ENCODE measurements at places on chromosomes 5 and 9.

DNA sequence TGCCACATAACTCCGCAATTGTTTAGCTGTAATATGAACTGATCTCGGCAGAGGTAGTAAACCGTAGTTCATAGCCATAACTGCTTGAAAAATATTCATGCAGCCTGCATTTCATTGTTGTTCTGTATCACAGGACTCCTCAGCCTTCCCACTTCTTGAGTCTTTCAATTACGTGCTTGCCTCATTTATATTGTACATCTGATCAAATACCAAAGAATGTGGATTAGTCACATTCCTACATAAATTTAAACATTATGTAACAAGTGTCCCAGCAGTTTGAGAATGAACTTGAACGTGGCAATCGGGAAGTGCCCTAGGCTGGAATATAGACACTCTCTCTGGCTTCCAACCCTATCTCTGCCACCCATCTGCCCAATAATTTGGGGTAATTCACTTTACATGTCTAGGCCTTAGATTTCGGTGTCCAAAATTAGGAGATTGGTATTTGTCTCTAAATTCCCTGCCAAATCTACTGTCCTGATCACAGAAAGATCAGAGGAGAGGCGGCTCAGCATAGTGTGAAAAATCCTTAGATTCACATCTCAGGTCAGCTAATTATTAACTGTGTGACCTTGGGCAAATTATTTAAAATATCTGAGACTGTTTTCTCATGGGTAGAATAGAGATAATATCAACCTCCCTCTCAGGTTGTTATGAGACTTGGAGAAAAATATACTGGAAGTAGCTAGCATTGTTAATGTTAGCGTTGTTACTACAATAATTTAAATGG lies 215.1 kb upstream of the RFX3 start:
- peak; percentile 47 for DNase-seq

DNA sequence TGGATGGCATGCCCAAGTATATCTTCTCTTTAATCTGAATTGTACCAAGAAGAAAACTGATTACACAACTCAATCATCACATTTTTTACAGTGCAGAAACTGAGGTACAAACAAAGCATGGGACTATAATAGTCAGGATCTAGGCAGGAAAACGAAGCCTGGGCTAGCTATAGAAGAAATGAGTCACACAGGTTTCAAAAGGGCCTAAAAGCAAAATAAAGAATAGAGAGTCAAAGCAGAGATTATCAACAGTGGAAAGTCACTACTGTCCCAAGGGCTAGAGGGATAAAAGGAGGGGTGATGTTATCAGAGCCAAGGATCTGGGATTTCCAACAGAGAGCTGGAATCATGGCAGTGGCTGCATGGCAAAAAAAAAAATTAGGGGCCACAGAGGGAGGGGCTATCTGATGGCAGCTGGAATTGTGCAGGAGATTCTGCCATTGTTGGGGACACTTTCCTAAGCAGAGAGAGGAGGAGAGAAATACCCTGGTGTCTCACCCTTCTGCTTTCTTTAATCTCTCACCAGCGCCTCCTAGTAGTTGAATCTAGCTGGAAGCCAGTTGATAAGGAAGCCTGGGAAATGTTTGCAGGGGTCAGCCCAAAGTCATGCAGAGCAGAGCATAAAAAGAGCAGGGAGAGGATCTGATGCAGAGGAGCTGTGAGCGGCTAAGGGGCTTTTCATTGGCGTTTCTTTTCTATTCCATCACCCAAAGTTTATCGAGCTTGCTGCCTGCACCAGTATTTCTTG lies 343.2 kb downstream of the ACTL7B start:
- no peak for DNase-seq

GRCh38 chr5:180209137-180209581 lies at the start of gene RASGEF1C:
RASGEF1C (minus strand) TSS chr5:180209211; CDS start chr5:180138052, 71,159 bp downstream.
- peak; percentile 68 for DNase-seq

DNA sequence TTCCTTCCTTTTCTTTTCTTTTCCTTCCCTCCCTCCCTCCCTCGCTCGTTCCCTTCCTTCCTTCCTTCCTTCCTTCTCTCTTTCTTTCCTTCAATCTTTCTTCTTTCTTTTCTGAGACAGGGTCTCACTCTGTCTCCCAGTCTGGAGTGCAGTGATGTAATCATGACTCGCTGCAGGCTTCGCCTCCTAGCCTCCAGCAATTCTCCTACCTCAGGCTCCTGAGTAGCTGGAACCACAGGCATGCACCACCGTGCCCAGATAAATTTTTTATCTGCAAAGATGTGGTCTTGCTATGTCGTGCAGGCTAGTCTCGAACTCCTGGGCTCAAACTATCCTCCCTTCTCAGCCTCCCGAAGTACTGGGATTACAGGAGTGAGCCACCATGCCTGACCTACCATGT lies 81.4 kb downstream of the SPATA31C2 start:
- peak; percentile 41 for DNase-seq

DNA sequence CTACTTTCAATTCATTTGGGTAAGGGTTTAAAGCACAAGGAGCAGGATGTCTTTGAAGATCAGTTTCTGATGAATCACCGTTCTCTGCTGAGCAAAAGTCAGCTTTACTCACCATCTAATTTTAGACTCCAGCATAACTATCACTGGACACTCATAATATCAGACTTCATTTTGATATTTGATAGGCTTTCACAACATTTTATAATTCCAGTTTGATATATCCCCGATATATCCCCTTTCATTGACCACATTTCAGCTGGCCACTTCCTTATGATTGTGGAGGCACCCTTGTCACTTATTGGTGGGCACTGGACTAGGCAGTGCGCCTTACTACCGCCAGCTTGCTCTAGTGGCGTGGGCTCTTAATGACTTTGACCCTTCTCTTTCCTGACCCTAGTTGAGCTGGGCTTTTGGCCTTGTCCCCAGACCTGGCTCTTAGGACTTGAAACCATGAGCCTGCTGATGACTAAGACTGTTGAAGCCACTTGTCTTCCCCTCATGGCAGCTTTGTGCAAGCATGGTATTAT lies 46.8 kb downstream of the CYSTM1 start:
- peak; percentile 77 for DNase-seq

DNA sequence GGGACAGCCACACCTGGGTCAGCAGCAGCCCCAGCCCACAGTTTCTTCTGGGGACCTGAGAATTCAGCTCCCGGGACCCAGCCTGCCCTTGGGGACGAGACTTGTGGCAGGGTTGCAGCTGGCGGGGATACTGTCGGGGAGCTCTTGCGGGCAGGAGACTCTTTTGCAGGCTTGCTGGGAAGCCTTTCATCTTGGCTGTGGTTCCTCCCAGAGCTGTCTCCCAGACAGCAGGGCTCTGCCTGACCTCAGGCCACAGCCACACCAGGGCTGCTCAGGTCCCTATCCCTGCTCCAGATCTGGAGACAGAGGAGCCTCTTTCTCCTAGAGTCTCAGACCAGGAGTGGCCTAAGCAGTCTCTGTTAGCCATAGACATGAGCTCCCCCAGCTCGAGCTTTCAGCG lies 4.7 kb upstream of the MYMK start:
- no peak for DNase-seq

GRCh38 chr5:95861864-95862561 lies 39.5 kb upstream of the GLRX start:
- peak; percentile 34 for DNase-seq

- no peak for DNase-seq
Observed at GRCh38 chr5:148297731-148298130, 14.5 kb upstream of the SPINK7 start.

DNA sequence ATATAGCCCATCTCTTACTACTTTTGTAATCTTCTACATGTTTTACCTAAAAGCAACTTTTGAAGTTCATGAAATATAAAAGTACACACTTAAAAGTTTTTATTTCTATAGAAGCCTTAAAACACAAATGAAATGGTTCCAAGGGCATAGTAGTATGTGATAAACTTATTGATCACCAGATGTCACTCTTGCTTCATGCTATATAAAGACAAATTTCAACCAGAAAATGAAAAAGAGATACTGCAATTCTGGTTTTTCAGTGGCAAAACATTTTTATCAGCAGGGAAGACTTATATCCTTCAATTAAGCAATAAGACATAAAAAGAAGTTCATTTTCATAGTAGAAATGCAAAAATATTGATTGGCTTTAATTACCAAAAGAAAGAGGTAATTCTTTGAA lies 69.4 kb upstream of the FBXL17 start:
- DNase-seq: no peak

- peak; percentile 65 for DNase-seq
Observed at GRCh38 chr9:78130004-78130403, 98.4 kb upstream of the GNAQ start.

DNA sequence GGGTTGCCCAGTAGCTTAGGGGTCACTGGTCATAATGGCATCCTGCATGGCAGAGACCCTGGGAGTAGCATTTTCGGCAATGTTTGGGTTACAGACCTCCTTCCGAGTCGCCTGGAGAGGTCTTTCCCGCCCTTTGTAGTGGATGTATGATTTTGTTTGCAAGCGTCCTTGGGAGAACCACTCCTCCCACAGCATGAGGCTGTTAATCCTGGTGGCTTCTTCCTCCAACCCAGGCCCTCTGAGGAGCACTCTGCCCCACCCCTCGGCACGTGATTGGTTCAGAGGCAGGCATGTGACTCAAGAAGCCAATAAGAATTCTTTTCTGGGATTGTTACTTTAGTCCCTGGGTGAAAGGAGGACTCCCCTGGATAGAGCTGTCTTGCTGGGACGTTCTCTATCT lies 30.2 kb upstream of the GRHPR start:
- no peak for DNase-seq

DNA sequence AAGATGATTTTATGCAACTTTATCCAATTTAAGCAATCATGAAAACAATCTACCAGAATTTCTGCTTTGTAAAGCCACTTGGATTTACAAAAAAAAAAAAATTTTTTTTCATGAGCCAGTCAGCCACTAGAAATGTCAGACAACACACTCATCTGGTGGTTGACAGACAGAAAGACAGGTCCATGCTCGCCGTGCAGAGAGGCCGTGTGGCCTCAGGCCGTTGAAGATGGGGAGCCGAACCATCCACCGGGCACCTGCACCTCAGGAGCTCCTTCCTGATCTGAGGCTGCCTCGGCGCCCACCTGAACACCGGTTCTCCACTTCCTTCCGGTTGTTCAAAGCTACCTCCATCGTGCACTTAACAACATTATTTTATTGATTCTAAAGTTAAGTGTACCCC lies 138.0 kb upstream of the IRX4 start:
- no peak for DNase-seq

GRCh38 chr5:98415663-98416062 lies 357.8 kb upstream of the RGMB start:
- DNase-seq: peak; percentile 29

- peak; percentile 64 for DNase-seq
Observed at GRCh38 chr5:169978714-169979113, 1.6 kb downstream of the INSYN2B start.

DNA sequence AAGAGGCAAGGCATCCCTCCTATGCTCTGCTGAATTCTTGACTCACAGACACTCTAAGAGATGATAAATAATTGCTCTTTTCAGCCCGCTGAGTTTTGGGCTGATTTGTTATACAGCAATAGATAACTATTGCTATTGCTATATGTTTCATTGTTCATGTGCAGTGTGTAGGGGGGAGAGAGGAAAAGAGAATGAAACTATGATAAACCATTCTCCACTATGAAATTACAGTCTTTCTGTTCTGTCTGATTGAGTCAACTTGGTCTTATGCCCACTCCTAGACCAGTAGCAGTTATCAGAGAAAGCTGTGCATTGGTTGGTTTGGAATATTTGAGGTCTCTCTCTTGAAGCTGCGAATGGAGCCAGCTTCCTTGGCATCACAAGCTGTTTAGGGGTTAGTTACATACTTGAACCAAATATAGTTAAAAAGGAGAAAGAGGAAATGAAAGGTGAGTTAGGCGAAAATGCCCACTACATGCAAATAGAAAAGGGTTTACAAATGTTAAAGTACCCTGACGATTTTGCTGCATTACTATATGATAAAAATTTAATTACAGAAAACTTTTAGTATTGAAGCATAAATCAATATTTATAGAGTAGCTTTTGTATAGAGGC lies 136.3 kb upstream of the ACTBL2 start:
- DNase-seq: no peak

DNA sequence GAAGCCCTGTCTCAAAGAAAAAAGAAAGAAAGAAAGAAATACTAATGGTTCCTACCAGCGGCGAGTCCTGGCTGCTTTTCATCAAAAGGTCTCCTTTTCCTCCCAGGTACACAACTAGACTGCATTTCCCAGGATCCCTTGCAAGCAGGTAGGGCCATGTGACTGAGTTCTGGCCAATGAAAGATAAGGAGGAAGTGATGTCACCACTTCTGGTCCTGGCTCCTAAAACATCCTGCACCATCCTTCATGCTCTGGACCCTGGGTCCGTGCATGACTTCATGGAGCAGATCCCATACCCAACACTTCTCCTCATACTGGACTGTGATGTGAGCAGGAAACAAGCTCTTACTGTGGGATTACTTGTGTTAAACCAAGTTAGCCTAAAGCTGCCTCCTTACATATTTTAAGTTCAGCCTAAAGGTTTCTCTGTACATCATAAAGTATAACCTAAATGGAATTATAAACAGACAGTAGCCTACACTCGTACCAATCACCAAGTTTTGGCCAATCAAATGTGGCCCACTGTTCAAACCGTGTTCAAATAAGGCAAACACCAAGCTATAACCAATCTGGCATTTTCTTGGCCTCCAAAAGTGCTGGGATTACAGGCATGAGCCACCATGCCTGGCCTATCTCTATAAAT lies 30.2 kb upstream of the FUBP3 start:
- no peak for DNase-seq

- DNase-seq: peak; percentile 75
Observed at GRCh38 chr9:109117856-109118807, 1.6 kb downstream of the TMEM245 start.

DNA sequence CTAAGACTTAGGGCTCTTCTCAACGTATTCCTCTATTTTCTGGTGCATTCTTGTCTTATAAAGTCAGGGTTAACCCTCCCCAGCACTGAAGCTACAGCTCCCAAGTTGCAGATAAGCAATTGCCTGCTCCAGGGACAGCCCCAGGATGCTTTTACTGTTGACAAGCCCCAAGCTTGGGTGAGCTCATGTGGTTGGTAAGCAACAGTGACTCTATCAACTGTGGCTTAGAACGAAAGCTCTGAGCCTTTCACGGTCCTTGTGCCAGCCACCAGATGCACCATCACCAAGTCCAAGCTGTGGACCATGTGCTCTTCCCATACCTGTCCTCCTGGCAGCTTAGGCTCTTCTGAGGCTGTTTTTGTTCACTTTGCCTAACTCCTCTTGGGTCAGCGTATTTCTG lies 13.5 kb downstream of the ADRB2 start:
- DNase-seq: no peak

DNA sequence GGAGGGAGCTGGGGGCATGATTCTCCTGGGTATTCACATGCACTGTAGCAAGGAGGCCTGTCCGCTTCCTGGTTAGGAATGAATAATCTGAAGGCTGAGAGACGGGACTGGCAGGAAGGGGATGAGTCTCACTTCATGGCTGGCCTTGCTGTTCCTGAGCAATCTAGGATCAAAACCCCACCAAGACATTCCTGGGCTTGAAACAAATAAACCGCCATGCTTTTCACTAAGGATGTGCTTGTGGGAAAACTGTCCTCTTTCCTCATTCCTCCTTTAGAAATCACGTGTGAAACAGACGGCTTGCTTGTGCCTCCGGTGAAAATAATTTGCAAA lies 132.8 kb downstream of the MACROH2A1 start:
- DNase-seq: no peak
